ENCODE measurements at places on chromosomes 7 and 10.

- no peak for DNase-seq
These were observed 78.9 kb downstream of the ALOX5 start for GRCh38 chr10:45452743-45453452.

DNA sequence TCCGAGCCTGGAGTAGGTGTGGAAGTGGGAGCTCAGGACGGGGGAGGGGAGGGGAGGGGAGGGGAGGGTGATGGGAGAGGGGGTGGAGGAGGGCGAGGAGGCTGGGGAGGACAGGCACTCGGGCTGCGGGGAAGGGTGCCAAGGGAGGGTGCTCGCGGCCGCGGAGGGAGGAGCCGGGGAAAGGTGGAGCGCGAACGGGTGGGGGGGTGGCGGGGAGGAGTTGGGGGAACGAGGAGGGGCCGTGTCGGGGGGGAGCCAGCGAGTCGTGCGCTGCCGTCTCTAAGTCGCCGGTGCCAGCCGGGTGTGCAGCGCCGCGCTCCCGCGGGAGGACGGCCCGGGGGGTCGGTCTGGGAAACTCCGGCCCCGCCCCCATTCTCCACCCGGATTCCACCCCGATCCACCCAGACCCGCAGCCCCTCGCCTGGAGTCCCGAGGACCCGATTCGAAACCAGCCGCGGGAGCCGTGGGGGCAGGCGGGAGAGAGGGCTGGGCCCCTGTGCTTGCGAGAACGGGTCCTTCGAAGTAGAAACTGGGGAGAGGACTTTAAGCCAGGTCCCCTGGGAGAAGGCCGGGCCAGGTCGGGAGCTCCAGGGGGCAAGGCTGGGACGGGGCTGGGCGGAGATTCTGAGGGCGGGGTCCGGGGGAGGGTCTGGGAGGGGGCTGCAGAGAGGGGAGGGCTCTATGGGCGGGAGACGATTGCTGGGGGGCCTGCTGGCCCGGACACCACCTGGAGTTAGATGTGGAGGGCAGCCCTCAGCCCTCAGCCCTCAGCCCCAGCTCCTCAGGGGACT, at the start of gene ZNF467:
Gene ZNF467 (minus strand): TSS at position 143 of the 791 bp plus-strand sequence. CDS start 2,556 bp downstream, outside the sequence.
- DNase-seq = peak; percentile 20

GRCh38 chr10:88433565-88434186, 149.4 kb downstream of the RNLS start:
- DNase-seq = no peak

DNA sequence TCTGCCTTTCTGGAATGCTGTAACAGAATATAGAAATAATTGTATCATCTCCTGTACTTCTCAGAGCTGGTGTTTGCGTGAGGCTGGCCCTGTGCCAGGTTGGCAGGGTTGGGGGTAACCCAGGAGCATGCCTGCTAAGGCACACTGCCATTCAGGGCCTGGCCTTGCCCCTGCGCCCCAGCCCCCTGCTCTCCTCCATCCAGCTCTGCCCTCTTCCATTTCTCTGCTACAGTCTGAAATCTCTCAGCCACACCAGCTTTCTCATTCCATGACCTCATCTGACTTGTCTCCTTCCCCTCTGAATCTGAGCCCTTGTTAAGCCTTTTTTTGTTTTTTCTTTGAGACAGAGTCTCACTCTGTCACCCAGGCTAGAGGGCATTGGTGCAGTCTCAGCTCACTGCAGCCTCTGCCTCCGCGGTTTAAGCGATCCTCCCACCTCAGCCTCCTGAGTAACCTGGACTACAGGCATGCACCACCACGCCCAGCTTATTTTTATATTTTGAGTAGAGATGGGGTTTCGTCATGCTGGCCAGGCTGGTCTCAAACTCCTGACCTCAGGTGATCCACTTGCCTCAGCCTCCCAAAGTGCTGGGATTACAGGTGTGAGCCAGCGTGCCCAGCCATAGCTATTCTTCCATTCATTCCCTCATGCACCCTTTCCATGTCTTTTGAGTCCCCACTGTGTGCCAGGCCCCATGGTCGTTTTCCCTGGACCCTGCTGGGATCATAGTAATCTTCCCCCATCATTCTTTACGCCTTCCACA, 206.8 kb downstream of the CUX1 start:
- no peak for DNase-seq

GRCh38 chr7:139985811-139986210, 76.9 kb downstream of the PARP12 start:
- DNase-seq = no peak

GRCh38 chr7:105068886-105069285, 54.9 kb downstream of the KMT2E start:
- DNase-seq = no peak

DNA sequence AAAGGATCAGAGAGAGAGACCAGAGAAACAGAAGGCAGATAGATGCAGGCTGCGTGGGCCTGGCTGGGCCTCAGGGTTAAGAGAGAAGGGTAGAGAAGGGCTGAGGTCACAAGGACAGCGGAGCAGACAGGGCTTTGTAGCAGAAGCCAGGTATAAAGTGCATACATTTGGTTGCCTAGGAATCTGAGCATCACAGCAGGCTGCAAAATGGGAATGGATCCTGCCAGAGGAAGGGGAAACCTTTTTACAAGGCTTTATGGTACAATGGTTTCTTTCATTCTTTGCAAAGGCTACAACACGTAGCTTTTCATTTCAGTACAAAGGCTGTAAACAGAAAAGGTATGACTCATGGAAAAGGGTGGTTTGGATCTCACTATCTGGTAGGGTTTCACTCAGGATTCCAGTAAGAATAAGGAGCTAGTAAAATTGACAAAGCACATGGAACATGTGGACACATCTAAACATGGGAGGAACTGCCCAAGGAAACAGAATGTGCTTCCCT, 275.1 kb downstream of the DOCK4 start:
- DNase-seq = no peak

DNA sequence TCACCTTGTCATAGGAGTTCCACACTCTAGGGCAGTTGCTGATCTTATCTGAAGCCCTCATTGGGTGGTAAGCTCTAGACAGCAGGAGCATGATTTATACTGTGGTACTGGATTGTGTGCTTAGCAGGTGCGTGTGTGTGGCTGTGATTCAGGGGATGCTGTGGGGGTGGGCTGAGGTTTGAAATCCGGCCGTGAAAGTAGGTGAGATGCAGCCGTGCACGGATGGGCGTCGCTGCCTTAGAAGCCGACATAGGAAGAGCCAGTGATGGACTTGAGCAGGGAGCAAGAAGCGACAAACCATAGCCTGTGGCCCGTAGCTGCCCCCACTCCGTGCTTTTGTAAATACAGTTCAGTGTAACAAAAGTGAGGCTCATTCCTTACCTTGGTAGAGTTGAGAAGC, 38.2 kb downstream of the PROSER2 start:
- DNase-seq = no peak

GRCh38 chr10:98599032-98599610, 152.4 kb upstream of the HPS1 start:
- DNase-seq = no peak

DNA sequence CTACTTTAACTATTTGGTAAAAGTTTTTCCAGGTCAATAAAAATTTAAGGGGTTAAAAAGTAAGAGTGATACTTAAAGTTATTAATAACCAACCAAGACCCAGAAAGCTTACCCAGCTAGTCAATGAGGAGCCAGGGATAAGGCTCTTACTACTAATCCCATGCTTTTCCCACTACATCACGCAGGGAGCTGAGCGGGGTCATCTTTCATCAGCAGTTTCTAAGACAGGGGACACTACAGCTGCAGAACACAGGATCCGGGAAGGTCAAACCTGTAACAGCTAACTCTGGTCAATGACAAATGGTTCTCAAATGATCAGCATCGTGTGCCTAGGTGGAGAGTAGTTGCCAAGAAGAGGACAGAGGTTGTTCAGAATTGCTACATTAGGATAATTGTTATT, 65.1 kb downstream of the RSU1 start:
- DNase-seq = no peak

GRCh38 chr7:80277434-80278427, 143.1 kb downstream of the GNAI1 start:
- DNase-seq = no peak

- no peak for DNase-seq
These were observed 758.6 kb downstream of the AUTS2 start for GRCh38 chr7:70356787-70357328.

DNA sequence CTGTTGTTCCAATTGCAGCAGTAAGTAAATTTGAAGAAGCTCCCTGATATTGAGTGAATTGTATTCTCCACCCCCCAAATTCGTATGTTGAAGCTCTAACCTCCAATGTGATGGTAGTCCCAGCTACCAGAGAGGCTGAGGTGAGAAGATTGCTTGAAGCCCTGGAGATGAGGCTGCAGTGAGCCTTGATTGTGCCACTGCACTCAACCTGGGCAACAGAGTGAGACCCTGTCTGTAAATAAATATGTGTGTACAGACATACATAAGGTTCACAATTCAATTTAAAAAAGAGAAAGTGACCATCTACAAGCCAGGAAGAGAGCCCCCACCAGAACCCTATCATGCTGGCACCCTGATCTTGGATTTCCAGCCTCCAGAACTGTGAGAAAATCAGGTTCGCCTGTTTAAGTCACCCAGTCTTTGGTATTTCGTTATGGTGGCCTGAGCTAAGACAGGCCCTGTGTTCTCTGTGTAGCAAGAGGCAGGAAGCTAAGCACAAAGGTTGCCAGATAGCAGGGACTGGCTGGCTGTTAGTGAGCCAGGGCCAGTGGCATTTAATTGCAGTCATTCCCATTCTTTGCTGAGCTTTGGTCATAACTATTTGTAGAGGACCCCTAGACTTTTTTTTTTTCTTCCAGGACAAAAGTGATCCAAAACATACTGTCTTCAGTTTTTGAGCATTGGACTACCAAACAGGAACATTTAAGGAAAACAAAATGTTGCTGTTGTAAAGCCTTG, 45.6 kb downstream of the AUTS2 start:
- DNase-seq = no peak

- DNase-seq = no peak
These were observed 68.2 kb downstream of the GALNT11 start for GRCh38 chr7:152093717-152094116.

- DNase-seq = no peak
These were observed 94.1 kb downstream of the ARMH3 start for GRCh38 chr10:101961591-101962498.

GRCh38 chr7:1459920-1460820, 900 bp upstream of the MICALL2 start:
- peak; percentile 4 for DNase-seq

GRCh38 chr10:124697837-124698544, 46.2 kb downstream of the FAM53B start:
- peak; percentile 37 for DNase-seq

DNA sequence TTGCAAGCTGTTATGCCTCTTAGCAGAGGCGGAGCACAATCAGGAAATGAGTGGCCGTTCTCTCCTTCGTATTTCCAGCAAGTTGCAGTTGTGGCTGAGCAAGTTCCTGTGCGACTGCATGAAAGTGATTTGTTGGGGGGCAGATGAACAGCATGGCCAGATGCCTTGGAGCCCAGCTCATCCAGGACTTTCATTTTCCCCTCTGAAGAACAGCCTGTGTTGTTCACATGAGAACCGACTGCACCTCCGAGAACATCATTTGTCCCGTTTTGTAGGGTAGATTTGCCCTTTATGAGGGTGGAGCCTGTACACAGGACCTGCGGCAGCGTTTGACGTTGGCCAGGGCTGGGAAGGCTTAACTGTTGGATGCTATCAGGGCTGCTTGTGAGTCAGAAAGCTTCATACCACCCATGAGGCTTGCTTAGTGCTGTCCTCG, 4.4 kb downstream of the BAG3 start:
- peak; percentile 22 for DNase-seq

DNA sequence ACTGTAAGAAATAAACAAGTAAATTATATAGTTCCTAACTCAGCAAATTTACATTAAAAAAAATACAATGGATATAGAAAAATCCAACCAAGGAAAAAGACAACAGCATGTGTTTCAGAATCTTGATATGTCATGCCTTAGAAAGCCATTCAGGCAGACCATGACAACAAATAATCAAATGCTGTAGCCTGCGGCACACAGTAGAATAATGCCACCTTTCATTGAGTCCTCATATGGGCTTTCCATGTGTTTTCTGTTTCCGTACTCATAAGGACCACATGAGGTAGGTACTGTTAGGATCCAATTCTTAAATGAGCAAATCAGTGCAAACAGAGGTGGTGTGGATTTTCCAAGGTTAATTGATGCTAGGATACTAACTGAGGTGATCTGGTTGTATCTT, 138.6 kb downstream of the CUBN start:
- DNase-seq = no peak

Measured in stimulated activated CD4-positive, alpha-beta T cell treated with anti-CD3 and anti-CD28 coated beads, Interleukin-15, amount 100 ng/mL, for 1 hour (primary cell).